ENCODE measurements at places on chromosomes 5 and 9.

- DNase-seq, result no peak
These were observed 744 bp downstream of the OTULIN start for GRCh38 chr5:14665101-14665822.

DNA sequence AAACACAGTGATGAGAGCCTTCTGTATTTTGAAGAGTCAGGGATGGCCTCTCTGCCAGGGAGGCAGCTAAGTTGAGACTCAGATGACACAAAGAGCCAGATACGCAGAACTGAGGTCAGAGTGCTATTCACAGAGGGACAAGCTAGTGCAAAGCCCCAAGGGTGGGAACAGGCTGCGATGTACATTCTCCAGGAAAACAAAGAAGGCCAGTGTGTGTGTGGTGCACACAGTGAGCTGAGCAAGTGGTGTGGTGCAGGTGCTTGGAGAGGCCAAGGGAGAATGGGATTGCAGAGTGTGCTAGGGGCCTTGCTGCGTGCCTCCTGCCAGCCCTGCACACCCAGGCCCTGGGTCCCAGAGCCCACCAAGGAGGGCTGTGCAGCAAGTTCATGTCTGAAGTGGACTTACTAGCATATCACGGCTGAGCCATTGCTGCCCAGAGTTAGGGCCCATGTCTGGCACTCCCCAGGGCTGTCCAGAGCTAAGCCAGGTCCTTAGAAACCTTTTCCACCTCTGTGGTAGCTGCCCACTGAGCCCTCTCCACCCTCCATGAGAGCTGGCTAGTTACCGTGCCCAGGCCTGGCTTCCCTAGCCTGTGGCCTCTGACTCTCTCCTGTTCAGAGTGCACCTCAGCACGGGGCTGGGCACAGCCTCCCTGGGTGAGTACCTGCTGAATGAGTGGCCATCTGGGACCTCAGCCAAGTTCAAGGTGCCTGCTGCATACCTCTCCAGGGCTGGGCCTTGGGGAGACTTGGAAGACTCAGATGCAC, 9.3 kb downstream of the SLC25A48 start:
- no peak for DNase-seq

DNA sequence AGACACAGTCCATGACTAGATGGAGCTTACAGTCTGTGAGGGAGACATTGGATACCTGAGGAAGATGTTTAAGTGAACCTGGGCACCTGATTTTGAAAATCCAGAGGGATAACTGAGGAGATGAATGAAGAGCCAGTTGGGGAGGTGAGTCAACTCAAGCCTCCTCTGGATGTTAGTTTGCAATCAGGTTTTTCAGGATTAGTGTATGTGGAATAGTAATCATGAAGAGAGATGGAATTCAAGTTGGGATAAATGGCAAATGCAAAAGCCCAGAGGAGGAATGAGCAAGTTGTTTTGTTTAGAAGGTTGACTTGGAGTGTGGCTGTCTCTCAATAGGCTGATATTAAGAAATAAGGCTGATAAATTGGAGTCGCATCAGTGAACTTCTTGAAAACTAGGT, 28.9 kb downstream of the PRDM6 start:
- no peak for DNase-seq

DNA sequence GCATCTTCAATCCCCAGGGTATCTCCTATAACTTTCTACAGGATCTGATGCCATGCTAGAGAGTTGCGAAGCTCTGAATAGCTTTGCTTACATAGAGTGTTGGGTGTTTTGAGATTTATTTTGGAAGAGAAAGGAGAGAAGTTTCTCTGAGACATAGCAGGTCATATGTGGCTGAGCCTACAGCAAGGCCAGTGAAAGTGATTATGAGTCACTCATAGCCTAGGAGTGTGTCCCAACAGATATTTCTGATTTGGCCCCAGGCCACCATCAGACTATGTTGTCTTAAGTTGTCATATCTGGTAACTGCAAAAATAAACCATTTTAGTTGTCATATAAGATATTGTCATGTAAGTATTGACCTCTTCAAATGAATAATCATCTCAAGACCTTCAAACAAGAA, 132.0 kb upstream of the RAI14 start:
- no peak for DNase-seq

Measured in ureter (tissue), 1 donor.